ENCODE measurements at places on chromosomes 5 and 9.

DNA sequence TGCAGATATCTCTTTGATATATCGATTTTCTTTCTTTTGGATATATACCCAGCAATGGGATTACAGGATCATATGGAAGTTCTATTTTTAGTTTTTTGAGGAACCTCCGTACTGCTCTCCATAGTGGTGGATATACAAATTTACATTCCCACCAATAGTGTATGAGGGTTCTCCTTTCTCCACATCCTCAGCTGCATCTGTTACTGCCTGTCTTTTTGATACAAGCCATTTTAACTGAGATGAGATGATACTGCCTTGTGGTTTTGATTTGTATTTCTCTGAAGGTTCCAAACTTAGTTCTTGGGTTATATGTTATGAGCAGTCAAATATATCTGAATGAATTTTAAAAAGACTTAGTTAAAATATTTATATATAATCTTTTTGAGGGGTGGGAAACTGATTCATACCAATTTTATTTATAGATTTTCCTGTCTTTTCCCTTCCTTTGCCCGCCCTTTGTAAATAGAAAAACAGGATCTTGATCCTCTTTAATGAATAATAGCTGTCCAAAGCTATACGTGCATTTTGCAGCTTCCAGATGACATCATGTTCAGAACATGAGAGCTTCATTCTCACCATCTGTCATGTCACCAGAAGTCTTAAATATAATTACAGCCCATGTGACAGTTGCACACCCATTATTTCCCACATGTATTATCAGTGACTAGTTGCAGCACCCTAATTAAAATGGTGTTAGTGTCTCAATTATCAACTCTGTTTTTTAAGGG lies 6.2 kb upstream of the ARHGEF28 start:
- DNase-seq: no peak

DNA sequence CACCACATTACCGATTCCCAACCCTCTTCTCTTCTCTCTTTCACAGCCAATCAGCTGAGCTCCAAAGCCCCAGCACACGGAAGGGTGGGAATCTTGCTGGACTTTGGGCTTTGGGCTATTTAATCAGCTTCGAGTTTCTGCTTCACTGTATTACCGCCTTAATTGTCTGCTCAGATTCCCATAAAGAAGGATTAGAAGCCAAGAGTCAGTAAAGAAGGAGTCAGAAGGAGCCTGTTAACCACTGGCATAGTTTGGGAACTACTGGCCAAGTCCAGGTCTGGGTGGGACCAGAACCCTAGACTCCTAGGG lies 4.4 kb downstream of the SPRY4 start:
- DNase-seq: no peak

- peak; percentile 65 for DNase-seq
Observed at GRCh38 chr5:82164176-82164976, 113.8 kb downstream of the RPS23 start.

GRCh38 chr5:176985516-176985915 lies 21.1 kb downstream of the UIMC1 start:
- DNase-seq: no peak

DNA sequence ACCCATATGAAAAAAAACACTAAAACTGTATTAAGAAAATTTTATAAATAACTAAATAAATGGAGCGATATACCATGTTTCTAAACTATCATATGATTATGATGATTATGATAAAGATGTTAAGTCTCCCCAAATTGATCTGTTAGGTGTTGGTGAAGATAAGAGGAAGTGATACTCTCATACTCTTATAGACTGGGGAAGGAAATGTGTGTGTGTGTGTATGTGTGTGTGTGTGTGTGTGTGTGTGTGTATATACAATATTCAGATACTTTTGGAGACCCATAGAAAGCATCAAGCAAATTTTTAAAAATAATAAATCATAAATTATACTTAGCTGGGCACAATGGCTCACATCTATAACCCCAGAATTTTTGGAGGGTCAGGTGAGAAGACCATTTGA lies 62.9 kb downstream of the TMEM232 start:
- no peak for DNase-seq

GRCh38 chr5:6819521-6819920 lies 106.3 kb downstream of the TENT4A start:
- no peak for DNase-seq

DNA sequence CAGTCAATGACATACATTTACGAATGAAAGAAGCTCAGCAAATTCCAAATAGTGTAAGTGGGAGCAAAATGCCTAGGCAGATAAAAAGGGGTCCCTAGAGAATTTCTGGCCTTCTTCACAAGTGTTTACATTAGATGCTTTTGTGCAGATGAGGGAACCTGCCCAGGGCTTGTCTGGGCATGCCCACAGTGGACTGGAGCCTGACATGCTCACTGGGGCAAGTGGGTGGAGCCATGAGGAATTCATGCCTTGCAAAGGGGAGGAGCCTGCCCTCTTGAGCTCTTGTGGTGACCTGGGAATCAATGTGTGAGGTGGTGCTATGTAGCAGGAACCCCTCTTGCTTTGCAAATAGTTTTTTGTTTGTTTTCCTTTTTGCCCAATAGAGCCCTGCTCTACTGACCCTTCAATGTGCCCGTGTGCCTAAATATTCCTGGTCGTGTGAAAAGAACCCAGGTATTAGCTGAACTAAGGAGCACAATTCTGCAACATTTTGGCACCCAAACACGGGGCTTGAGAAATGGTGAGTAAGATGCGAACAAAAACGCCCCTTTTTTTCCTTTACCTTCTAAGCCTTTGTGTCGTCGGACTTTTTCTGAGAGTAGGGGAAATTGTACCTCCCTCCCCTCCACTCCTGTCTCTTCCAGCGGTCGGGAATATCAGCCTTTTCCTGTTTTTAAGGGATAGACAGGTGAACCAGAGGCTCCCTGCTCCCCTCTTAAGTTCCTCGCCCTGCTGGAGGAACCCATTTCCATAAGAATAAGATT lies 433.8 kb upstream of the CDH9 start:
- no peak for DNase-seq

GRCh38 chr9:136840877-136841645 lies 1.2 kb upstream of the AJM1 start:
- no peak for DNase-seq

DNA sequence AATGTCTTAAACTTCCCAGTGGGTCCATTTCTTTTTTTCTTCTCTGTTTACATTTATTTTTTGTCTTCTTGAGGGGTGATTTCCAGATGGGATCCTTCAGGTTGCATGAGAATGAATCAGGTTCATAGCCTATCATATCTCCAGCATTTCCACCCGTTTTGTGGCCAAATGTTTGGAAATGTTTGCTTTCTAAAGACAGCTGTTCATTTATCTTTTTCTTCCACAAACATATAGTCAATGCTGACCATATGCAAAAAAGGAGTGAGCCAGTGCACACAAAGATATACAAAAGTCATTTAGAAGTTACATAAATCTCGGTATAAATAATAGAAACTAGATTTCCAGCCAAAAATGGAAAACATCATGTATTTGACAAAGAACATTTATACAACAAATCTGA lies 71.6 kb upstream of the STC2 start:
- no peak for DNase-seq

DNA sequence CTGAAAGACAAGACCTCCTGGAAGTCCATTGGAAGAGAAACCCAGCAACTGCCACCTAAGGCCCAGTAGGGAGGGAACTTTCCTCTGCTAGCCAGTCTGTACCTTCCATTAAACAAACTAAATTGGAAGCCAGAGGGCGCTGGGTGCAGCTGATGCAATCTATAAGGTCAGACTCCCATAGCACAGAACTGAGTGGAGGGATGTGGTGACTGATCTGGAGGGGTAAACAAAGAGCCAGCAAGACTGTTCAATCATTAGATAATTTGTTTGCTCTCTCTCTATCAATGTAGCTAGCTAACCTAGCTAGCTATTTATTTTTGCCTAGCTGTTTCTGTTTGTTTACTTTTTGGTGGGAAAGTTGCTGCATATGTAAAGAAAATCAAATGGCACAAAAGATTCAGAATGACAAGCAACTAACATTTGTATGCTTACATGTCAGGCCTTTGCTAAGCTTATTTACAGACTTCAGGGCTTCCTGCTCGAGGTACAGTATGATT lies 291.8 kb upstream of the DAB2 start:
- peak; percentile 24 for DNase-seq

- DNase-seq: no peak
Observed at GRCh38 chr5:179113143-179113530, 53.0 kb downstream of the ZNF354C start.

DNA sequence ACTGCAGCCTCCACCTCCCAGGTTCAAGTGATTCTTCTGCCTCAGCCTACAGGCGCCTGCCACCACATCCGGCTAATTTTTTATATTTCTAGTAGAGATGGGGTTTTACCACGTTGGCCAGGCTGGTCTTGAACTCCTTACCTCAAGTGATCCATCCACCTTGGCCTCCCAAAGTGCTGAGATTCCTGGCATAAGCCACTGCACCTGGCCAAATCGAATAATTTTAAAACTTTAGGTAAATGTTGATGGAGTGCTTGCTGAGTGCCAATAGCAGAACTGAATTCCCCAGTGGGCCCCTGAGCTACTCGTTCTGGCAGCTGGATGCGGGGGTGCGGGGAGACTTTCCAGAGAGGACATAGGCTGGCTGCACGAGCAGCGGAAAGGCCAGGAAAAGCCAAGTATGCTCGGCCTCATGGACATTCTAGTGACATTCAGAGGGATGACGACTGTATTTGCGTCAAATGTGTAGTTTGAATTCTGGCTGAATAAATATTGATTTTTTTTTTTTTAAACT lies 16.8 kb downstream of the TRAF2 start:
- DNase-seq: no peak

GRCh38 chr9:114417511-114417910 lies 29.7 kb upstream of the AKNA start:
- DNase-seq: peak; percentile 49

DNA sequence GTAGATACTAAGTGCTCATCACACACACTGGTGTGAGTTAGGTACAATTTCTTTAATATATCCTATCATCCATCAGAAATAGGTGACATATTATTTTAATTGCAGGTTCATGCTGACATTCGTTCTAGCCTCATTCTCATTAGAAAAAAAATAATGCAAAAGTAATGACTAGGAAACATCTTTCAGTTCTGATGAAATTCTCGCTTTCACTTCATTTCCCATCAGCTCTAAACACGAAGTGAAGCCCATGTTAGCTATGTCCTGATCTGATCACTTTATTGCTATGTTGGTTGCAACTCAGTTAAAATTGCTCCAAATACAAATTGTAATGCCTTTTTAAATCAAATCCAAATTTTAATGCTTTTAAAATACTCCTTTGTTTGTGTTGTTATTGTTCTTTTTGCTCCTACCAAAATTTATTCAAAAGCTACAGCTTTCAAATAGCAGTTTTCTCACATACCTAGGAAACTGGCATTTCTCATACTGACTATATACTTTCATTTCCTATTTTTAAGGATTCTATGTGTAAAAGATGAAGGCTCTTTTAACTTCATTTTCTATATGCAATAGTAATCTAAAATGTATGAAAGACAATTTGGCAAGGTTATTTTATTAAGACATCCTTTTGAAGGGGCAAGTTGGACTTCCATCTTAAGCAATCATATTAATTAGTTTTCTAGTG lies 1237.8 kb upstream of the ACO1 start:
- DNase-seq: no peak

DNA sequence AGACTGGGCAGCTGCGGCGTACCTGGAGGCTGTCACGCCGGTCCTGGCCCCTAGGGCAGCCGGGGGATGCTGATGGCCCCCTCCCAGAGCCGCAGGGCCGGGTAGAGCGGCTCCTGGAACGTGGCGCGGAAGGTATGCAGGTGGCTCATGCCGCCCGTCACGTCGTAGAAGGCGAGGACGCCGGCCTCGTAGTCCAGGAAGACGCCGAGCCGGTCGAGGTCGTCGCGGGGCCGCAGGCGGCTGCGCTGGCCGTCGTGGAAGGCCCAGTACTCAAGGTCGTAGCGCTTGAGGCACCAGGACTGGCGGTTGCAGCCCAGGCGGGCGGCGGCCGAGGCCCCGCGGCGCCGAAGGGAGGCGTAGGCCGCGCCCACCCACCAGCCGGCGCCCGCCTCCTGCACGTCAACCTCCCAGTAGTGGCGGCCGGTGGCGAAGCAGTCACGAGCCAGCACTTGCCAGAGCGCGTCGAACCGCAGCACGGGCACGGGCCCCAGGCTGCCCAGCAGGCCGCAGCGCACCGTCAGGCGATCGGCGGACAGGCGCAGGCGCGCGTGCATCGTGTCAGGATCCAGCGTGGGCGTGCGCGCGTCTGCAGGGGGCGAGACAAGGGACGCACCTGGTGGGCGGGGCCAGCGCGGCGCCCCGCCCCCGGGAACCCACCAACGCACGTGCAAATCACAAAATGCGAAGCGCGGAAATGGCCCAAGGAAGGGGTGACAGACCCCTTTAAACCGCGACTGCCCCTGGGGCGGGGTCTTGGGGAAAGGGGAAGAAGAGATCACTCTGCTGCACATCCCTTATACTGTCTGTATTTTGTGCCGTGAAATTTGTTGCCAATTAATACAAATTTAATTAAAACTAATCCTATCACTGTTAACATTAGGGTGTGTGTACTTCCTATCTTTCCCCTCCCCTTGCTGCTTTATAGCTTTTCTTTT lies 31.2 kb downstream of the NANS start:
- peak; percentile 17 for DNase-seq

GRCh38 chr9:89345476-89345875 lies 27.2 kb downstream of the SECISBP2 start:
- DNase-seq: no peak

DNA sequence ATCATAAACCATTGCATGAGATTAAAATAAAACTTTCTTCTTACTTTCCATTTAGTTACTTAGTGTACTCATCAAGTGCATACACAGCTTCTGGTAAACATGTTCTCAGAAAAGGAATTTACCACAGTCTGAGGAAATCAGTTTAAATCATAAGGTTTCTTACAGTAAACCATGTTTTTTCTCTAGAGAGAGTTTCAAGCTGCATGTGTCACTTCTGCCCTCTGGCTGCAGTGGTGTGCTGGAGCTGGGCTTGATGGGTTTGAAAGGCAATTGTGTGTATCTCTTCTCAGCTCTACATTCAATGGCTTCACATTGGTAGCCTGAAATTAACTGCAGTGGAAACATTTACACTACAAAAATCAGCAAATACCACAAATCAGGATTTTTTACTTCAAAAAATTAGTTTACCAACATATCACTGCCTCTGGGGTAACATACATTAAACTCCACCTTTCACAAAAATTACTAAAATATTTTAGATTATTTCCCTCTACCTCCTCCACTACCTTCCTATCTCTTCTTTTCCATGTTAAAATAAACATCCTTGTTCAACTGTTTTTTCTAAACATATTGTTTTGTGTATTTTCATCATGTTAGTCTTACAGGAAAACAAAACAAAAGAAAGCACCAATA lies 414.3 kb downstream of the ANXA1 start:
- DNase-seq: no peak

DNA sequence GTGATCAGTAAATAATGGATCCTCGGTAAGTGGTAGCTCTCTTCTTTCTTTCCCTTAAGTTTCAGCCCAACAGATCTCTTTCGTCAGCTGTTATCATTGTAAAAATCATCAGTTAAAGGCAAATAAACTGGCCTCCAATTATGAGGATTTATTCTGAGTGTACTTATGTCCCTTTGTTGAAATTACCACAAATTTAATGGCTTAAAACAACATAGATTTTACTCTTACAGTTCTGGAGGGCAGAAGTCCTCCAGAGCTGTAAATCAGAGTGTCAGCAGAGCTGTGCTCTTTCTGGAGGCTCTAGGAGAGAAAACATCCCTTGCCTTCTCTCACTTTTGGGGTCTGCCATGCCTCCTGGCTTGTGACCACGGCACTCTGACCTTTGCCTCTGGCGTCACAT lies 104.6 kb downstream of the INSYN2B start:
- DNase-seq: no peak

GRCh38 chr9:81848472-81848871 lies 79.8 kb upstream of the SPATA31D4 start:
- no peak for DNase-seq
